ENCODE measurements at places on chromosomes 11 and 22.

GRCh38 chr11:1934335-1935155 is 12.6 kb upstream of the MRPL23 start:
- DNase-seq = no peak

DNA sequence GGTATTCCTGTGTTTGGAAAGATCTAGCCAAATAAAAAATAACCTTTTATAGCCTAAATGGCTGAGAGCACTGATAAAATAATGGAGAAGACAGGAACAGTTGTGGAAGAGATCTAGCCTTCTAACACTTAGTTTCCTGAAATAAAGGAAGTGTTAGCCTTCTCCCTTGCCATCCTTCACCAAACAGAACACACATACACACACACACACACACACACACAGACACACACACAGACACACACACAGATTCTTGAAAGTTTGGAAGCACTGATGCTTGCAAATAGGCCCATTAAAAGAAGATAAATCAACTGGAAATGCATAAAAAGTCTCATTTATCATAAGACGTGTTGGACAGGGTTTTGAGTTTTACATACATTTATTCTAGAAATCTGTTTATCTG is 37.5 kb downstream of the KIRREL3 start:
- DNase-seq = no peak

GRCh38 chr22:36180038-36180880 is 19.7 kb upstream of the APOL3 start:
- peak; percentile 91 for DNase-seq

DNA sequence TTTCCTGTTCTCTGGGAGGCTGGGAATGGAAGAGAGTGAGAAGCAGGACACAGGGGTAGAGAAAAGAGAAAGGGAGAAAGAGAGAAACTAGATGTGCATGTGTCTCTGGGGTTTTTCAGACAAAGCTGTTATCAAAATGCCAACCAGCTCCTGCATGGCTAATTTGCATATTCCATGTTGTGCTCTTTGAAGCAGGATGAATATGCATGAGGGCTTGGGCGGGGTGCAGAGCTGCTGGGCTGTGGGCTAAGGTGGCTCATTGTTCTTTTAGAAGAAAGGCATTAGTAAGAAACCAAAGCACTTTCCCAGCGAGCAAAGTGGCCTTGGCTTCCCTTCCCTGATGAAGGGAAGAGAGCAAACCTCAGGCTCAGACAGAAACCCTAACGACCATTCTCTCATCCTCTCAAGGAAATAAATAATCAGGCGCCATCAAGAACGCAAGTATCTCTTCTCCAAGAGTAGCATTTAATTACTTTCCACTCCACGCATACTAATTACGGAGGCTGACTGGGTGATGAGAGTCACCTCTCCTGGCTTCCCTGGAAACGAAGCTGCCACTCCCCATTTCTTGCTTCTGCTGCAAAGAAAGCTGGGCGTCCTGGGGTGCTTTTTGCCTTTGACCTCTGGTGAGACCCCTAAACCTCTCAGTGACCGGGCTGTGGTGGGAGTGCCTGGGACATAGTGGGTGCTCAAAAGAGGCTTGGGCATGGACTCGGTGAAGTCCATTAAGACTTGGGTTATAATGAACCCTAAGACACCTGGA is 54.2 kb downstream of the FEZ1 start:
- no peak for DNase-seq
